NCI-H1092 (cell line): ENCODE measurements at places on chromosomes 12 and 14.
A peak's percentile ranks its signal among the peaks of the same experiment; 100 is the strongest.

- peak; percentile 11 for DNase-seq
These were observed 220.5 kb downstream of the CACNA1C start for GRCh38 chr12:2273288-2273687.

GRCh38 chr12:128864516-128865186 lies 11.4 kb downstream of the GLT1D1 start:
- no peak for DNase-seq

- no peak for DNase-seq
These were observed 34.6 kb downstream of the NTF3 start for GRCh38 chr12:5466521-5466960.

DNA sequence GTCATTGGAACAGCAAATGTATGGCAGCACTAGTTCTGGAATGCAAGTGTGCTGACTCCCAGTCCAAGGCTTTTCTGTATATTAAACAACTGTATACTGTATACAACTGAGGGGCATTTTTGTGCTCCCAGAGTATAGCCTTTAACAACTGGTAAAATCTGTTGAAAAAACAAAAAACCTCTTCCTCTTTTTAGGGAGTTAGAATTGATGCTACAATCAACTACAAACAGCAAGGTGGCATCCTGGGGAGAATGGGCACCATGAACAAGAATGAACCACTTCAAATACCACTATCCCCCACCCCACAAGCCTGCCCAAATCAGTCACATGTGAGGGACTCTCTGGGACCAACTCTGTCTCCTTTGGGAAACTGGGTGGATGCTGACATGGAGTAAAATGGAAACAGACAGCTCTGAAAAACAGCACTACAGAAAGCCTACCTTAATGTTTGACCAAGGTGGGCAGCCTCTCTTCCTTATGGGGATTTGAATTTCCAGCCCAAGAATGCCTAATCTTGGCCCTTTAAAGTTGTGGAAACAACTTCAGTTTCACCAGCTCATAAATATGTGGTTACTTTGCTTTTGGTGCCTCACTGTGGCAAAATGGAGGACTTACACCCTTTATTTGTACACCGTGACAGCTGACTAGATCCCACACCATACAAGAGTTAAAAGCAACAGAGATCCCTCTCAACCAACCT lies 7.5 kb downstream of the VTI1B start:
- no peak for DNase-seq

DNA sequence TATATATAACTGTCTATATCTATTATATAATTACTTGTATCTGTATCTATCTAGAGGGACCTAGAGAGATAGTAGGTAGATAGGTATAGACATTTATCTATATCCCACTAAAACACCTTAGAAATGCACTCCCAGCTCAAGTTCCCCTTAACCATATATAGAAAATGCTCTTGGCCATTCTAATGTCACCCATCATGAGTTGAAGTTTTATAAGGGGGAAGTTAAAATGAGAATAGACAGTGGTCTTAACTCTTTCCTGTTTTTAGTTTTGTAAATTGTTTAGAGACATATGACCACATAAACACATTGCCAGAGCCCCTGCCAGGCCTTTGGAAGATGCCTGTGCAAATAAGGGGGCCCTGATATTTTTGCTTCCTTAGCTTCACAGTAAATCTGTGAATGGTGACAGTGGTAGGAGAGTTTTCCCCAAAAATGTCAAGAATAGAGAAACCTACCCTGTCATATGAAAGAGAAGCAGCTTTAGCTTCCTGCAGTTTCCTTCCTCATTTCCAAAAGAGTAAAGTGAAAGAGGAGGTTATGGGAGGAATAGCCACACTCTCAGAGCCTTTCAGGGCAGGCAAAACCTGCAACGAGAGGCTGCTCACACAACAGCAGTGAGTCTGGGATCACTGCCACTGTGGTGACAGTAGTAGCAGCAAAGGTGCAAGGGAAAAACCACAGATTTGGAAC lies 45.5 kb downstream of the MGST1 start:
- no peak for DNase-seq

- DNase-seq = no peak
These were observed 411 bp upstream of the STYX start for GRCh38 chr14:52729585-52729924.

- DNase-seq = no peak
These were observed 13.6 kb upstream of the FOXN3 start for GRCh38 chr14:89430391-89431236.

DNA sequence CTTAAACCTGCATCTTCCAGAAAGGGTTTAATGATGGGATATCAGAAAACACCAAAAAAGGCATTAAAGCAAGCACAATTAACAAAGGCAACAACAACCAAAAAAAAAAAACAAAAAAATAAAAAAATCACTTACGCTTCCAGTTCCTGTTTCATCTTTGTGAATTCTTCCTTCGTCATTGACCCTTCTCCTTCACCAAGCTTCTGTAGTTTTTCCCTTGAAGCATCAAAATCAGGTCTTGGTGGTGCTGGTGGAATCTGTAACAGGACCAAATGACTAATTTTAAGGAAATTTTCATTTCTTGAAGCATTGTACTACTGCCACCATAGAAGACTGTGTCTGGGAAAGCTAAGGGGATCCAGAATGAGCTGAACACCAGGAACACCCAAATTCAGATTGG lies 24.5 kb downstream of the SNX6 start:
- no peak for DNase-seq

DNA sequence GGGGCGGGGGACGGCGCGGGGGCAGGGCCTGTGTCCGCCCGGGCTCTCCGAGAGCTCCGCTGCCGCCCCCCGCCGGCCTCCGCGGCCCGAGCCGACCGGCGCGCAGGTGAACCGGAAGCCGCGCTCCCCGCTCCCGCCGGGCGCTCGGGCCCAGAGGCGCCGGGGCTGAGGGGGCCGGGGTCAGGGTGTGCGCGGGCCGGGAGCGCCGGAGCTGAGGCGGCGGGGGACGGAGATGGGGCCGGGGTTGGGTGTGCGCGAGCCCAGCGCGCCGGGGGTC lies 431 bp downstream of the HIP1R start:
- no peak for DNase-seq

DNA sequence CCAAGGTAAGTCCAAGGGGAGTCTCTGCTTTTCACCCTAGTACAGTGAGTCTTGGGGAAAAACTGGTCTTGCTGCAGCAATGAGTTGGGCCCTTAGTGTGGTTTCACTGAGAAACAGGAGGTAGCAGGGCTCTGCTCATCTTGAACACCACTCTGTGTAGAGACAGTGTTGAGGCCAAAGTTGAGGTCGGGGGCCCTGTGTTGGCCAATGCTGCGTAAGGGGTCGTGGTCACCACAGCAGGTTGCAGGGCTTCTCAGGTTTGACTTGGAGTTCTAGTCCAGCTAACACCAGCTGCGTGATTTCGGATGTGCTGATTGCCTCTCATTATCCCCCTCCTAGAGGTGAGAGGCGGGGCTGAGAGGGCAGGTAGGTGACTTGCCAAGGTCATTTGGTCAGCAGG lies 807.5 kb downstream of the VRK1 start:
- no peak for DNase-seq

DNA sequence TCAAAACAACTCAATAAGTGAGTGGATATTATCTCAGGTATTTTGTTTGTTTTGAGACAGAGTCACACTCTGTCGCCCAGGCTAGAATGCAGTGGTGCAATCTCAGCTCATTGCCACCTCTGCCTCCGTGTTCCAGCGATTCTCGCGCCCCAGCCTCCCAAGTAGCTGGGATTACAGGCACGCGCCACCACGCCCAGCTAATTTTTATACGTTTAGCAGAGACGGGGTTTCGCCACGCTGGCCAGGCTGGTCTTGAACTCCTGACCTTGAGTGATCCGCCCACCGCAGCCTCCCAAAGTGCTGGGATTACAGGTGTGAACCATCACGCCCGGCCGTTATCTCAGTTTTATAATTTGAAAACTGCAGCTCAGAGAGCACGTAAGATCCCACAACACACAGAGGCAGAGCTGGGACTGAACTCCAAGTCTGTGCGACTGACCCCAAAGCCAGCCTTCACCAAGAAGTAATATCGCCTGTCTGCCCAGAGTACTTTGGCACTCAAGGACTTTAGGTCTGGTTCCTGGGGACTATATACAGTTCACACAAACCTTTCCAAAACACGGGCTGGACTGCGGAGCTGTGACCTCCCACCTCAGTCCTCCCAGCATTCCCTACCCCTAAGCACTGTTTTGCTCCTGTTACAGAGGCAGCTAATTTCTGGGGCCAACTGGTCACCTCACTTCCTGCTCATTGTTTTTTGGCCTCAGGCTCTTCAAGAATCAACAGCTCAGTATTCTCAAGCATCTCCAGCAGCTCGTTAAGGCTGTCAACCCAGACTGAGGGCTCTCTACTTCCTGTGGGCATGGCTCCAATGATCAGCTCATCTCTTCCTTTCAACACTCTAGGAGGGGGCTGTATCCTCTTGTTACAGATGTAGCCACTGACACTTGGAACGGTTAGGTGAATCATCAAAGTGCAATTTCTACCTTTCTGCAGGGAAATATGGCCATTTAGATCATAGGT lies 22.5 kb downstream of the TESC start:
- no peak for DNase-seq

DNA sequence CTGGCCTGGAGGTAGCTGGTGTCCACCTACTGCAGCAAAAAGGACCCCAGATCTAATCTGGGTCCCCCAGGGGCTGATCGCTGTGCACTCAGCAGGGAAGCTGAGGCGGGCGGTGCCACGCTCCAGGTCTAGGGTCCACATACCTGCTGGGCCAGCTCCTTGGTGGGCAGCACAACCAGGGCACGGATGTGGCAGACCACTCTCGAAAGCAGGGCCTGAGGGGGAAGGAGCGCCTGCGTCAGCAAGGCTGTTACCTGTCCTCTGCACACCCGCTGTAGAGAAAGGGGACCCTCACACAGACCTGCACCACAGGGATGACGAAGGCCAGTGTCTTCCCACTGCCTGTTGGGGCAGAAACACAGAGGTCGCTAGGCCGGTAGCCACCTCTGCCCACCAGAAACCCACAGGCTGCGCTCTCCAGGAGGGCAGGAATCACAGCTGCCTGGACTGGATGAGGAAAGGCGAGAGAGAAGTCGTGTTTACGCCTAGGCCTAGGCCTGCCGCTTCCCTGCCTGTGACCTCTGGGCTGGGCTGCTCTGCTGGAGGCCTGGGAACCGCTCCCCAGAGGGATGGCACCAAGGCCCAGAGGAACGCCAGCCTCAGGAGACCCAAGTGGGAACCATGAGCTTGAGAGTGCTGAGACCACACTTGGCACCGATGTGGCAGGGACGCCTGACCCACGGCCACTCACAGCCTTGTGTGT lies 2.0 kb downstream of the DDX51 start:
- DNase-seq = no peak

- no peak for DNase-seq
These were observed 12.0 kb upstream of the PCNX4 start for GRCh38 chr14:60079723-60080122.

DNA sequence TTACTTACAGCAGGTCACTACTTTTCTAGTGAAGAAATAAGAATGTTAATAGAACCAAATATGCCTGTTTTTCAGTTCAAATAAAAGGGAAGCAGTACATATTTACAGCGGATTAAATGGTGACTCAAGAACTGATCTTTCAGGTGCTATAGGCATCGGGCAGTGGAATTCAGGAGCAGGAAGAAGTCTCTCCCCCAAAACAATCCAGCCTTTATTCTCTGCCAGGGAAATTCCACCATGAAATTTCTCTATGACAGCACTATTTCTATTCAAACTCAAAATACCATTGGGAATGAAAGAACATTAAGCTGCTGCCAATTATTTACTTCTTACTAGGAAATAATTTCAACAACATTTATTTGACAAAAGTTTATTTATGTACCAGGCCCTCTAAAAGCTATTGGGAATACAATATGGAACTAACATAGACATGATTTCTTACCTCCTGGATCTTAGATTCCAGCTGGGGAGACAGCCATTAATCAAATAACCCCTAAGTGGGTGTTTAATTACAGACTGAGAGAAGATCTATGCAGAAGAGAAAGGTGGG lies 60.3 kb upstream of the KRR1 start:
- DNase-seq = no peak

GRCh38 chr12:7093892-7094291 lies 1.6 kb upstream of the C1R start:
- no peak for DNase-seq

DNA sequence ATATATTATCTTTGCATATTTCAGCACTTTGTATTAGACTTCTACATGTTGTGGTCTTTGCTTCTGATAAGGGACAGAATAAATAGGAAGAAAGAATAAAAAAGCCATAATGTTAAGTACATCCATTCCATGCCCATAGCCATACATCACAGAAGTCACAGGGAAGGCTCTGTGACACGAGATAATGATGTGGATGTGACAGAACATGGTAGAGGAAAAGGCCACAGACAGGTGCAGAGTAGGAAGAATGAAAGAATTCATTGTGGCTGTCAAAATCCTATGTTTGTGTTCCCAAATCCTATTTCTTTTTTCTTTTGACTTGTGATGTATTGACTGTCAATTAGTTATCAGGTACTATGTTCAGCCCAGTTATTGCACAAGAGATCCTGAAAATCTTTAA lies 38.4 kb downstream of the BICD1 start:
- no peak for DNase-seq

DNA sequence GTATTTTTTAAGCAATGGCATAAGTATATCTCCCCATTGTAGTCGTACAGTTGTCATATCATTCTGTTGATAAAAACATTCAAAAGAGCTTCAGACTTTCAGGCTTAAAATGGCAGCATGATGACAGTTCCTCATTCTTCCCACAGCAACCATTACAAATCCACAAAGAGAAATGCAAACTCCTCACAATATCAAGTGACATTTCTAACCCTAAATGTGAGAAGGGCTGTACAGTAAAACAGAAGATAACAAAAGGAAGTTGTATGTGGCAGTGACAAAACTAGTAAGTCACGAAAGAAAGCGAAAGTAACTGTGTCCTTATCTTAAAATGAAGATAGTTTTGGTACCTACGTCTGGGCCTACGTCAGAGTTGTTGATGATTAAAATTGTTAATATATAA lies 46.7 kb downstream of the GXYLT1 start:
- DNase-seq = no peak

GRCh38 chr14:86799244-86799647 lies 1193.7 kb downstream of the GALC start:
- no peak for DNase-seq

DNA sequence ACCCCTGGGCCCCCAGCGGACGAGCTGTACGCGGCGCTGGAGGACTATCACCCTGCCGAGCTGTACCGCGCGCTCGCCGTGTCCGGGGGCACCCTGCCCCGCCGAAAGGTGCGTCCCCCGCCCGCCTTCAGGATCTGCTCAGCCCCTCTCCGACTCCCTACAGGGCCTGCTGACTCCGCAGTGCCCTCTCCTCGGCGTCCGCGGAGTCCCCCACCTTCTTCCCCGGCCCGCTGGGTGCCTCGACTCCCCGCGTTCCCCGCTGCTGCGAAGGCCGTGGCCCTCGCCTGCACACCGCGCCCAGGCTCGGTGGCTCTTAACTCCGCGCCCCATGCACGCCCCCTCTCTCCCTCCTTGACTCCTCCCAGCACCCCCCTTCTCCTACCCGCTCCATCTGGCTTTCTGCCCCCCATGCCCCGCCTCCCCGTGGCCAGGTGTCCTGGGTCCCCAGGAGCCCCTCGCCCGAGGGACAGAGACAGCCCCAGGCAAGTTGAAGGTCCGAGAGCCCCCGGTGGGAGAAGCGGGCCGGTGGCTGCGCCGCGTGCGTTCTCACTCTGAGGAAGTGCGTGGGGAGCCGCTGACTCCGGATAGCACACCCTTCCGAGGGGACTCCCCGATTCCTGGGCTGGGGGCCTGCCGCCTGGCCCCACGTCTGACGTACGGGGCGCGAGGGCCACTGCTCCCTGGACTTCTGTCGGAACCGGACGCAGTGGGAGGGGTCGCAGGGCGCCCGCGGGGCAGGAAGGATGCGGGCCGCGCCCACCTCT lies 594 bp downstream of the TAMALIN start:
- DNase-seq = no peak

- DNase-seq = no peak
These were observed 12.6 kb upstream of the LGALS3 start for GRCh38 chr14:55116246-55117030.

GRCh38 chr12:105567061-105567460 lies 236.6 kb downstream of the C12orf75 start:
- no peak for DNase-seq
